ENCODE measurements at places on chromosomes 1 and 21.

- DNase-seq, result no peak
Measured at GRCh38 chr1:13809461-13810159, 109.6 kb downstream of the PRDM2 start.

DNA sequence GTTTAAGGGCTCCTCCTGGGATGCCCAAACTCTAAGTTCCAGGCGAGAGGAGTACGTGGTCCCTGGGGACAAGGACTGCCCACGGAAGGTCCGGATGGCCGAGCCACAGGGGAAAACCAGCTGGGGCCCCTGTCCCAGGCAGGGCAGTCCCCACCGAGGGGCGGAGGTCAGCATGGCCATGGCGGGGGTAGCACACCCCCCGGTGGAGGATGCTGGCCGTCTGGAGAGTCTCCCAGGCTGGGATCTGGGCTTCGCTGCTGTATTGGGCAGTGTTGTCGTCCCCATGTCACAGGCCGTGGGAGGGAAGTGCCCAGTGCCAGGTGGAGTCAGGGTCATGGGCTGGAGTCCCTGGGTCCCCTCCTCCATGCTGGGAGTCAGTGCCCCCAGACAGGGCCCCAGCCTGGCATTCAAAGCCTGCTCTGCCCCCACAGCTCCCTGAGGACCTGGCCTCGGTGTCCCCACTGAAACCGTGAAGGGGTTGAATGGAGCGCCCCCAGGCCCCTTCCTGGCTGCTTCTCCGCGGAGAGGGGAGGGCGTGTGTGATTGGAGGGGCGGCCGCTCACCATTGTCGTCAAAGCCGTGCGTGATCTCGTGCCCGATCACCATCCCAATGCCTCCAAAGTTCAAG, 6.8 kb downstream of the PRXL2B start:
- no peak for DNase-seq

- no peak for DNase-seq
Measured at GRCh38 chr1:66778266-66778665, 22.8 kb downstream of the INSL5 start.

GRCh38 chr1:26536521-26536920, 7.0 kb downstream of the RPS6KA1 start:
- no peak for DNase-seq

GRCh38 chr1:159598196-159598595, 10.6 kb downstream of the APCS start:
- DNase-seq, result peak; percentile 79

DNA sequence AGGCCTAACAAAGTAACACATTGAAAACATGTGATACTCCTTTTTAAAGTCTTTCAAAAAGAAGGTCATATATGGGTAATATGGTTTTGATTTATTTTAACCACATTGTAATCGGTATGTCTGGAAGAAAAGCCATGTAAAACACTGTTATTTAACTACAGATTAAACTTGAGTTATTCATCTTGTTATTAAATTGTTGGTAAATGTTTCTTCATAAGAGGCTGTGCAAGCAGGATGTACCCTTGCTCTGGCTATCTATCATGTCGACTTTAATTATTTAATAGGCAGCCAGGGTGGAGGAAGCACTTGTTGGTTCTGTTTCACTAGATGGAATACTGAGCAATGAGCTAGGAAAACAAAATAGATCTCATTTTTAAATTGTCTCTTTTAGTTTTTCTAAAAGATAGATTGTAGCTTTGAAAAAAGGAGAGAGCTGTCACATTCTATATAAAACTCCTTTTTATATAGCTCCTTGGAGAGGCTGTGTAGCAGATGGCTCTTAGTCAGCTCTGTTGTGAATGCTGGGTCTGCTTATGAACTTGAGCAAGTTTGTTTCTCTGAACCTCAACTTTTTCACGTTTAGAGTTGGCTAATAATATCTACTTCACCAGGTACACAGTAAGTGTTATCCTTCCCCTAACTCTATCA, 39.5 kb downstream of the LRRC8B start:
- no peak for DNase-seq

GRCh38 chr1:100415498-100415778, 63.1 kb downstream of the CDC14A start:
- no peak for DNase-seq

GRCh38 chr1:216723274-216723780, at the start of gene ESRRG:
TSS of gene ESRRG (minus strand) at chr1:216723429. CDS start at chr1:216723299, 130 bp downstream.
- DNase-seq, result no peak

DNA sequence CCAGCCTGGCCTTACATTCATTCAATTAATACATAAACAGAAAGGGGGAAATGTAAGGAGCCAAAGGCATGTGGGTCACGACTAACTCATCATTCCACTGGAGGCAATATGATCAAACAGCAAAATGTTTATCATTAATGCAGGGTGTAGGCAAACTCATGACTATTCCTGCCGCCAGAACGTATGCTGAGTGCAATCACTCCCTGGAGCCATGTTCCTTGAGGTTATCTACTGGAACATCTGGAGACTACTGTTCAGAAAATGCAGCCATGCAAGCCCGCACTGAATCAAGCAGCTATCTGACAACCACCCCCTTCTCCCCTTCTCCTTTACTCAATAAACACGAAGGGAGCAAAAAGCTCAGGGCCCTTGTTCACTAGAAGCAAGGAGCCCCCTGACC, 267.6 kb downstream of the COL11A1 start:
- DNase-seq, result no peak

GRCh38 chr21:39121600-39122355, 61.5 kb downstream of the PSMG1 start:
- peak; percentile 64 for DNase-seq

DNA sequence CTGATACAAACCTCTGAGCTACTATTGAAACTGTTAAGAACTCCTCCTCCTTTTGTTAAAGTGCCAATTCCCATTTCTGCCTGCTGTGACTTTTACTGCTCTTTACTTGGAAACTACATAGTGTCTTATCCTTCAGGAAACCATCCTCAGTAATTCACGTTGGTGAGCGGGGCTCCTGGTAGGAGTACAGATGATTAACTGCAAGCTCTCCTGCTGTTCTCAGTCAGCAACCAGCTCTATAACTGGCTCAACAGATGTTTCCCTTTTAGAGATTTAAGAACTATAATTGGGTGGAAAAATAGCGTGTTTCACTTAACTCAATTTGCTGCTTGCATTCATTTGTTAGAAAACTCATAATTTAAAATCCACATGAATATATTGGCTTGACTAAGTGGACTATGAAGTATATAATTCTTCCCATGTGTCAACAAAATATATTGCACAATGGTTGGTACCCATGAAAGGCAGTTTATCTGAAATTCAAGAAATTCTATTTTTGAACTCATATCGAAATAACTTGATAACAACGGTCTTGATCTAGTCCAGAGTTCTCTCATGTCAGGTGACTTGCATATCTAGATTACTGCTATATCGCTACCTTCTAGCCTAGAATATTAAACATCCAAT, 574.0 kb downstream of the KCNT2 start:
- DNase-seq, result no peak

GRCh38 chr1:6338695-6339094, 54.9 kb downstream of the ACOT7 start:
- DNase-seq, result no peak

GRCh38 chr1:91024481-91025119, 2.8 kb upstream of the ZNF644 start:
- DNase-seq, result no peak

GRCh38 chr1:78401148-78401547, 89.6 kb upstream of the PTGFR start:
- DNase-seq, result no peak

GRCh38 chr1:182173808-182174512, 112.4 kb upstream of the ZNF648 start:
- no peak for DNase-seq

GRCh38 chr1:106924360-106924759, 132.1 kb upstream of the PRMT6 start:
- peak; percentile 15 for DNase-seq

DNA sequence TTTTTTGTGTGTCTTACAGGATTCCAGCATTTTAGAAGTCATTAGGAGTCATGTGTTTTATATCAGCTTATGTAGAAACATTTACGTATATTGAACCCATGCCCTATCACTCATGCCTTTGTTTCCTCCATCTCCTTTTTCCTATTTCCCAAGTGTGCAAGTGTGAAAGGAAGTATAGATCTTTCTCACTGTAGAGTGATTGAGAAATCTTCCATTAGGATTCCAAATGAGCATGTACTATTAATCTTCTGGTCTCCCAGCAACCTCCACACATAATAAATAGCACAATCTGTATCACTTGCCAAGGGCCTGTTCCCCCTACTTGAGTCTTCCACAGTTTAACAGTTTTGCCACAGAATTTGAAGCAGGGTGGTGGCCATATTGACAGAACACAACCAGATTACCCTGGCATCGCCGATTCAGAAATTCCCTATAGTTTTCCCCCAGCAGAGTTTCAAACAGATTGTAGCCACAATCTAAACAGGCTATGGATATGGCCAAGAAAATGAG, 1052.8 kb downstream of the TTLL7 start:
- no peak for DNase-seq

- DNase-seq, result peak; percentile 25
Measured at GRCh38 chr1:29383746-29384371, 147.5 kb downstream of the PTPRU start.

DNA sequence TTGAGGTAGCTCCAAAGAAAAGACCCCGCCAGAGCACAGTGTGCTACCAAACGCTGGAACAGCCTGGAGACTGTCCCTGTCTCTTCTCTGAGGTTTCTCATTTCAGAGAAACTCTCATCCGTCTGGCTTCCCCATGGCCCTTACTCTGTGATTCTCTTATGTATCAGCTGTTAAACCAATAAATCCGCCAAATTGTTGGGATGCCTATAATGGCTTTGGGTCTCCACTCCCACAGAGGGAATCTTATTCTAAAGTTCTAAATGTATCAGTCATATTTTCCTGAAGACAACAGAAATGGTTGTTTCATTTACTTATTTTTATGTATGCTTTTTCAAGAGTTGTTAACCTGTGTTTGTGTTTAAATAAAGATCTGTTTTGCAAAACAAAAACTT, 4.0 kb downstream of the ERG start:
- no peak for DNase-seq

- no peak for DNase-seq
Measured at GRCh38 chr1:161047436-161048420, 2.0 kb upstream of the USF1 start.

DNA sequence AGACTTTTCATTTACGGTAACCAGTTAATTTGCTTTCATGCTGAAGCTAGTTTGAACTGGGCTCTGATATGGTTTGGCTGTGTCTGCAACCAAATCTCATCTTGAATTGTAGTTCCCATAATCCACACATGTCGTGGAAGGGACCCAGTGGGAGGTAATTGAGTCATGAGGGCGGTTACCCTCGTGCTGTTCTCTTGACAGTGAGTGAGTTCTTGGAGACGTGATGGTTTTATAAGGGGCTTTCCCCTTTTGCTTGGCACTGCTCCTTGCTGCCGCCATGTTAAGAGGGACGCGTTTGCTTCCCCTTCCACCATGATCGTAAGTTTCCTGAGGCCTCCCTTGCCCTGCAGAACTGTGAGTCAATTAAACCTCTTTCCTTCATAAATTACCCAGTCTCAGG, 10.3 kb upstream of the FHAD1 start:
- no peak for DNase-seq

DNA sequence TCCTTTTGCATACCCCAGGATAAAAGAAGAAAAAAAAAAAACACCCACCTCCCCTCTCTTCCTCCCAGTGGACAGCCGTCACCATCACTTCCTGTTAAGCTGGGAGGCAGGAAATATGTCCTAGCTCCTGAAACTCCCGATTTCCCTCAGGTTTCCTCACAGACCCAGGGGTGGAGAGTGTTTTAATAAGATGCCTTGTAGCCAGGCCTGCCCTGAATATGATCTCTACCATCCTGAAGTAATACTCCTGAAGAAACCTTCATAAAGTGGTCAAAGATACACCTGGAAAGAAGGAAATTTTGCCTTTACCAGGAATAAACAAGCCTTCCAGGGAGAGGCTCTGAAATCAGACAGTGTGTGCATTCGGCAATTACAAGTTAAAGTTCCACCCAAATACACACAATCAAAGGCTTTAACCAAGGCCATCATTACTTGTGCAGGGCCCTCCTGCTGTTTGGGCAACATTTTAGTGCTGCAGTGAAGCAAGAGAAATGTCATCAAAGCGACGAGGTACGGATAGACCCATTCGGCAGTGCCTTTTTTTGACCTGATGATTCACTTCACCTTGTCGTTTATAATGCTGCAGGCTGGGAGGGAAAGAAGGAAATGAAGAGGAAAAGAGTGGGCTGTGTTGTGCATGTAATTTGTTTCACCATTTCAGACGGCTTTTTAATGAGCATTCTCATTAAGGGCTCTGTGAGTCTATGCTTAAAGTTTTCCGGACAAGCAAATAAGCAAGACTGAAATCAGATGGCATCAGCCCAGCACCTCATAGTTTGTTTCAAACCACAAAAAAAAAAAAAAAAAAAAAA, 41.0 kb upstream of the RASAL2 start:
- DNase-seq, result peak; percentile 21

DNA sequence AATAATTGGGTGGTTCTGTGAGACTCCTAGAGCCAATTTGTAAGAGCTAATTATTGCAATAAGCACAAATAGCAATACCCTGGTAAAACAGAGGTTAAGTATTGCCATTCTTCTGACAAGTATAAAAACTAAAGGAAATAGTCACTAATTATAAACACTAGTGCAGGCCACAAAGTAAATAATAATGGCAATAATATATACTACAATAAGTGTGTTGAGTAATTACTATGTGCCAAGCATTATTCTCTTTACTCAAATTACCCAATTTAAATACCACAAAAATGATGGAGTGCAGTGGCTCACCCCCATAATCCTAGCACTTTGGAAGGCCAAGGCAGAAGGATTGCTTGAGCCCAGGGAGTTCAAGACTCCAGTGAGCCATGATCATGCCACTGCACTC, 15.3 kb downstream of the ZMYM6 start:
- no peak for DNase-seq

- no peak for DNase-seq
Measured at GRCh38 chr1:112923234-112923958, 32.6 kb downstream of the SLC16A1 start.

- no peak for DNase-seq
Measured at GRCh38 chr1:25111706-25112105, 120.6 kb downstream of the SYF2 start.

GRCh38 chr1:173280899-173281660, 73.9 kb upstream of the TNFSF4 start:
- DNase-seq, result no peak

GRCh38 chr1:167501515-167502191, 16.7 kb downstream of the CD247 start:
- no peak for DNase-seq

DNA sequence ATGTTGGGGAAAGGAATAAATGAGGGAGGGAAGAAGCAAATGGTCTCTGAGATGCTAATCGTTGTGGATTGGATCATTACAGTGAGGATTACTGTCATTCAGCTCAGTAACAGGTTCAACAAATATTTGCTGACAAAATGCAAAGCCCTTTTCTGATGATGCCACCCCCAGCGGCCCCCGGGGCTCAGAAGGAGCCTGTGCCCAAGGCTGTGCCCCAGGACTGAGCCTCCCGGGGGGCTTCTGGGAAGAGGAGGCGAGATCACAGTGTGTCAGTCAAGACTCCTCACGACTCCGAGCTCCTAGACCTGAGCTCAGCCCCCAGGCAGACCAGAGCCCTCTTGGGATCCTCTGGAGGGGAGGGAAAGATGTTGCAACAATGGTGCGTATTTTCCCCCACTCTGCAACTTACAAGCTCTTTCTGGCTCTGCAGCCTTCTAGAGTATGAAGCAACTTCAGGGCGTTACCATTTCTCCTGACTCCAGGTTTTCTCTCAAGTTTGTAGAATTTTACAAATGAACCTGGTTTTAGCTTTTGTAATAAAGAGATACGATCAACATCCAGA, 20.8 kb downstream of the EPHA8 start:
- DNase-seq, result no peak

GRCh38 chr1:231315887-231316286, 21.8 kb downstream of the EXOC8 start:
- DNase-seq, result peak; percentile 45

Data from H4 (cell line).